ENCODE measurements at places on chromosomes 2 and 18.

GRCh38 chr2:175048275-175048674 is 43.1 kb upstream of the CHN1 start:
- no peak for DNase-seq

- no peak for DNase-seq
Measured at GRCh38 chr2:120218181-120218580, 5.0 kb downstream of the TMEM185B start.

DNA sequence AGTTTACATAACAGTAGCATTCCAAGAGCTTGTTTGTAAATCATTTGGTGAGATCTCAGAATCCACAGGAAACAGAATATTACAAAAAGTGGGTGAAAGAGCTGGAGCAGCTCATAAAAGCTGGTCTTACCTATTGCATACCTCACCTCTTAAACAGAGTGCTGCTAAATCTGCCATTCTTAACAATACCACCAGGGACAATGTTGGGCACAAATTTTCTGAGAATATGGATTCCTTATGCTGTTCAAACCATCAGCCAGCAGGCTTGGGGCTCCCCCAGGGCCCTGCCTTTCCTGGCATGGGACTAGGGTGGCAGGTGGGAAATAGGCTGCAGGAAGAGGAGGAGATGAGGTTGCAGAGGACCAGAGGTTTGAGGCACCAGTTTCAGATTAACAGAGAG is 55.6 kb downstream of the TGFA start:
- no peak for DNase-seq

GRCh38 chr2:37543999-37544557 is 127.4 kb downstream of the CDC42EP3 start:
- no peak for DNase-seq
